ENCODE measurements at places on chromosomes 1 and 21.

- DNase-seq: no peak
Observed at GRCh38 chr1:18922848-18923755, 20.7 kb upstream of the ALDH4A1 start.

DNA sequence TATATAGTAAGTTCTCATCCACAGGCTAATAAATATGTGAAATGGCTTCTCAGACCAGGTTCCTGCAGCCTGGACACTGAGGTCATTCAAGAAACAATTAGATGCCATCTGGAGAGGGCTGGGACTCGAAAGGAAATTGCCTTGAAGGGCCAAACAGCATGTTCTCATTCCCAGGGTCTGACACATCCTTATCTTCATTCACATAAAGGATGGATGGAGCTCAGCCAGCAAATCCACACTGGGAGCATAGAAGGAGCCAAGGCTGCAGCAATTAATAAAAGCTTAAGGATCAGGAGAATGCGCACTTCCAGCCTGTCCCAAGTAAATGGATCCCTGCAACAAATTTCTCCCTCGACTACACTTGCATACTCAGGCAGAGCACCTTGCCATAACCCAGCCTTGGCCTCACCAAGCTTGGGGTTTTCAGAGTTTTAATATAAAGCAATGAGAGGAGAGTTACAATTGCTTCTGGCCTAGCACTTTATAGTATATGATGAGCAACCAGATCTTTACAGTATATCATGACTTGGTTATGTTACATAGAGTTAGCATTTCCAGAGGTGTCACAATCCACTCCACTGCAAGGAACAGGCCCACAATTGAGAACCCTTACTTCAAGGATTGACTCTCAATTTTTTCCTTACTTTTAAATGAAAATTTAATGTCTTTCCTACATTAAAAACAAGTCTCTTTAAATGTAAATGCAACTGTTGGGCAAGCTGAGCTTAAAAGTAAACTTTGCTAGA is 55.9 kb downstream of the BCAR3 start:
- no peak for DNase-seq

- no peak for DNase-seq
Observed at GRCh38 chr1:6834366-6834765, 49.1 kb downstream of the CAMTA1 start.

GRCh38 chr1:234672349-234673135 is 62.6 kb upstream of the IRF2BP2 start:
- no peak for DNase-seq

- no peak for DNase-seq
Observed at GRCh38 chr1:16521288-16521583, 7.2 kb upstream of the RNU1-1 start.

- DNase-seq: no peak
Observed at GRCh38 chr1:55231745-55232144, 16.6 kb upstream of the USP24 start.

DNA sequence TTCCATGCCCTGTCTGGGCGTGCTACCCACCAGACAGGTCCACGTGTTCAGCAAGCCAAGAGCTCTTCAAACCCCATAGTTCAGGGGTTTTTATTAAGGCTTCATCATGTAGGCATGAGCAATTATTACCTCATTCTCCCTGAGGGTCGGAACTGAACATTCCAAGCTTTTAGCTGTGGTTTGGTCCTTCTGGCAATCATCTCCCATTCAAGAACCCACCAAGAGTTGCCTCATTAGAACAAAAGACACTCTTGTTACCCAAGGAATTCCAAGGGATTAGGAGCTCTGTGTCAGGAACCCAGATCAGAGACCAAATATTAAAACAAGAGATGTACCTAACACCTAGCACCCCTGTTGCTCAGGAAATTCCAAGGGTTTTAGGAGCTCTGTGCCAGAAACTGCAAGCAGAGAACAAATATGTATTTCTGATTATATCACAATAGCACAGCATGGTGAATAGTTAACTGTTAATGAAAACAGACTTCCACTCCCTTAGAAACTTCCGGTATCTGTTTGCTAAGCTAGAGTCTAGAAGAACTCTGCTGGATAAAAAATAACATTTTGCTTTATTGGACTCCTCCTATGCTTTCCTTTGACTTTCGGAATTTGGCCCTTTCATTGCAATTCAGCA is 201.2 kb upstream of the L1TD1 start:
- DNase-seq: no peak

GRCh38 chr21:16086121-16086520 is 356.3 kb downstream of the USP25 start:
- DNase-seq: no peak

GRCh38 chr1:159800177-159800930 is 1.8 kb upstream of the FCRL6 start:
- peak; percentile 59 for DNase-seq

DNA sequence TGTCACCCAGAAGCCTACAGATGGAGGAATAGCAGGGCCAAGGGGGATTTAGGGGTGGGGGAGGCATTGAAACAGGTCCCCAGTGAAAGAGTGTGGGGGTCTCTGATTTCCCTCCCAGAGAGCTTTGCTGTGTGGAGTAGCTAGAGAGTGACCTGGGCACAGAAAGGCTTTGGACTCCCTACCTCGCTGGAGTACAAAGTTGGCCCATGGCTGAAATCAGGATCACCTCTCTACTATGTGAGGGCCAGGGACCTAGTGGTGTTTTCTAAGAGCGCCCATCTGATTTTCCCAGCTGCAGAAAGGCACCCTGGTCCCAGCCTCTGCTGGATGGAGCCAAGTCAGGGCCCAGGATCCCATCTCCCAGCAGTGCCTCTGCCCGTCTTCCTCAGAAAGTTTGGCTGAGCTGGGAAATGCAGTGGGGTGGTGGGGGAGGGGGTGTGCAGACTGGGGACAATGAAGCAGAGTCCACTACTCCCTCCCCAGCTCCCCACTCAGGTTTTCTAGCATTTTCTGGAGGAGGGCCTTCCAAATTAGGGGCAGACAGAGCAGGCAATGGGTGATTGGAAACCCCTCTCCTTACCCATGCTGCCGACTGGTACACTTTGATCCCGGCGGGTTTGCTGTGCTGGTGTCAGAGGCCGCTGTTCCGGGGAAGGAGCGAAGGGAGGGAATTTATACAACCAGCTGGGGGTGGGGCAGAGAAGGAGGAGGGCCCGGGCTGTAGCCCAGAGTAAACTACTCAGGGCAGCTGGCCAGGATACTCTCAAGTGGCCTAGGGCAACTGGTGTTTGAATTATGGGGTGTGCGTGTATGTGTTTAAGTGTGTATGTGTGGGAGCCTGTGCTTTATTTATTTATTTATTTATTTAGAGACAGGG is at the start of gene SELENBP1:
TSS of gene SELENBP1 (minus strand) at position 648 of the 877 bp plus-strand sequence. CDS start at position 584, 64 bp downstream.
- DNase-seq: no peak

DNA sequence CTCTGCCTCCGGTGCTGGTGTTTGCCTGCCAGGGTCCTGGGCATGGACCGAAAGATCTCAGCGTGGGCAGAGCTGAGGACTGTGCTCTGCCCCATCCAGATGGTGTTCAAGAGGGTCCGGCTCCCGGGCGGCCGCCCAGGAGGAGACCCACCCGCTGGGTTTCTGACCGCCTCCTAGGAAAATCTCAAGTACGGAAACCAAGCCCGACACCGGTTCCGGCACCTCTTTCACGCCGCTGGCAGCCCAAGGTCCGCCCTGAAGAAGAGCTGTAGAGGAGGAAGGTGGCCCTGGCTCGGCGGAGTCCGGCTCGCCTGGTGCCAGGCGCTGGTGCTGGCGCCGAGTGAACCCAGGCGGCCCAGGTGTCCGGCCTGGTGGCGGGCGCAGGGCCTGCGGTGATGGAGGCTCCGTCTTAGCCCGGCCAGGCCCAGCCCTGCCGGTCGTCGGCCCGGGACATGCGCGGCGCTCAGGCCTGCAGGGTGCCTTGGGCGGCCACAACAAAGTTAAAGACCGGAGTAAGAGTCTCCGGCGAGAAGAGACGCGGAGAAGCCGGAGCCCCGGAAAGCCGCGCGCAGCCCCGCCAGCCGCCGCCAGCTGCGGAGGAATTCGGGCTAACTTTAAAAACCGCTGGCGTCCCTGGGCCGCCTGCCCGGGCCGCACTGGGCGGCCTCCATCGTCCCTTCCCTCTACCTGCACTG is 1.5 kb downstream of the GRIK3 start:
- no peak for DNase-seq

DNA sequence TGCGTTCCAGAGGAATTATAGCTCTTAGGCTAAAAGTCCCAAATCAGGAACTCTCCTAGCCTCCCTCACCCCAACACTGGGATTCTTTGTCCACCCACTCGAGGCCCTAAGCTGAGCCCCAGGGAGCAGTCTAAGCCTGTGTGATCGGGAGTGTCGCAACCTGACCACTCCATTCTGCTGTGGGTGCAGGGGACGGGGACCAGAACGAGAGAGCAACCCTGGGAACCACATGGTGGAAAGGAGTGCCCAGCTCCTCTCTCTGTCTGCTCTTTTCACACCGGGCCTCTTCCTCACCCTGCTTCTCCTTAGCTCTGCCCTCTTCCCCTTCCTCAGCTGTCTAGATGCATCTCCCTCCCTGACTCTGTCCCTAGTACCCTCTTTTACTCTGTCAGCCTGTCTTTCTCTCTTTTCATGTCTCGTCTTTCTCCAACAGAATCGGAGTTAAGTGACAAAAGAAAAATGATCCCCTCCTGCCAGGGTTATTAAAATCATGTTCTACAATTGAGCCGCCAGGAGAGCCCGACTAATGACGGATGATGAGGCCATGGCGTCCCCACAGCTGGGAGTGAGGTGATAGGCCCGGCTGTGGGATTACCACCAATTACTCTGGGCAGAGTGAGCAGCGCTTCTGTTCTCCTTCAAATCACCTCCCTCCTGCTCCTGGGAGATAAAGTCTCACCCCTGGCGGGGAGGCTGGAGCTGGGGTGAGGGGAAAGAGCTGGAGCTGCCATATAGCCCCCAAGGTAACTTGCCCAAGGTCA is 34.5 kb upstream of the CSF3R start:
- no peak for DNase-seq

GRCh38 chr1:242201090-242201489 is 202.2 kb upstream of the MAP1LC3C start:
- DNase-seq: no peak

Measured in CD4-positive, alpha-beta T cell treated with Interleukin-12 subunit alpha and Interleukin-12 subunit beta, for 1 hour (primary cell).